ENCODE measurements at places on chromosomes 12 and 14.

DNA sequence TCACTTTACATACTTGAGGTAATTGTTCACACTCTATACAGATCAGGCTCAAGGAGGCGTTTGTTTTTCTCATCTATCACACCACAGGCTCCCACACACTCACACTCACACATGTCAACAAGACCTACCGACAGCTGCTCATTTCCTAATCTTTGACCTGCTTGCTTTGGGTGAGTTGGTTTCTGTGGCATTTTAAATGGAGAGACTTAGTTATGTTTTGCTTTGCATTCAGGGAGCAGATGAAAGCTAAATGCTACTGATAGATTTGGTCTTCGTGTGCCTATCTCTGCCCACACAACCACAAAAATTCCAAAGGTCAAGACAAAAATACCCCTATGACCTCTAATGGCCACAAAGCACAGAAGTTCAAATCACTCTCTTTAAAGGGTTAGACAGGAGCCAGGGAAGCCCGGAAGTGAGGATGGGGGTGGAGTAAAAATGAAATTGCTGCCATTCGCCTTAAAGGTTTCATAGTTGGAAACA is 203.5 kb upstream of the G2E3 start:
- no peak for DNase-seq

GRCh38 chr14:54854181-54854580 is 48.4 kb downstream of the GCH1 start:
- no peak for DNase-seq

GRCh38 chr12:65539023-65539422 is 260.5 kb downstream of the MSRB3 start:
- no peak for DNase-seq

DNA sequence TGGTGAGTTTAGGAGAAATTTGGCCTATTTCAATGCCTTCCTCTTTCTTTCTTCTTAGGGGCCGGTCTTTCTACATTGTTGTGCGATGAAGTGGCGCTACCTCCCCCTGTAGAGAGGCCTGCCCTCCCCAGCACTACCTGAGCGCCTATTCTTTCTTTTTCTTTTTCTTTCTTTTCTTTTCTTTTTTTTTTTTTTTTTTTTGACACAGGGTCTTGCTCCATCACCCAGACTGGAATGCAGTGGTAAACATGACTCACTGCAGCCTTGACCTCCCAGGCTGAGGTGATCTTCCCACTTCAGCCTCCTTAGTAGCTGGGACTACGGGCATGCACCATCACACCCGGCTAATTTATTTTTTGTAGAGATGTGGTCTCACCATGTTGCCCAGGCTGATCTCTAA is 136.1 kb upstream of the MAX start:
- no peak for DNase-seq

DNA sequence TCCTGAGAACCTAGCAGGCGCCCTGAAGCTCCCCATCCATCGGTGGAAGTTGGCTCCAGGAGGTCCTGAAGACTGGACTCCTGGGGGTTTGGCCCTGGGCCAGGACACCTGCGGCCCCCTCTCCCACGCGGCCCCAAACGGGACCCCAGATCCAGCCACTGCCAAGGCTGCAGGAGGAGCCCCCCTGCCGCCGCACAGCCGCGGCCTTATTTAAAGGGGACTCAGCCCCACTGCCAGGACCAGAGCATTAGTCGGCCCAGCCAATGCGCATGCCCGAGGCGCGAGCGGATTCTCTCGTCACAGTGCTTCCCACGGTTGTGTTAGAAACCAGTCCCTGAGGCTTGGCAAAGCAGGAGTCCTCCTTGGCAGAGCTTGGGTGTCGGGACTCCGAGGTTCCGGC is 775.2 kb upstream of the ALG10B start:
- no peak for DNase-seq

- no peak for DNase-seq
Measured at GRCh38 chr14:106204063-106204462, 677.7 kb downstream of the TMEM121 start.

- DNase-seq, result no peak
Measured at GRCh38 chr12:109779382-109779781, 53.8 kb downstream of the TRPV4 start.

DNA sequence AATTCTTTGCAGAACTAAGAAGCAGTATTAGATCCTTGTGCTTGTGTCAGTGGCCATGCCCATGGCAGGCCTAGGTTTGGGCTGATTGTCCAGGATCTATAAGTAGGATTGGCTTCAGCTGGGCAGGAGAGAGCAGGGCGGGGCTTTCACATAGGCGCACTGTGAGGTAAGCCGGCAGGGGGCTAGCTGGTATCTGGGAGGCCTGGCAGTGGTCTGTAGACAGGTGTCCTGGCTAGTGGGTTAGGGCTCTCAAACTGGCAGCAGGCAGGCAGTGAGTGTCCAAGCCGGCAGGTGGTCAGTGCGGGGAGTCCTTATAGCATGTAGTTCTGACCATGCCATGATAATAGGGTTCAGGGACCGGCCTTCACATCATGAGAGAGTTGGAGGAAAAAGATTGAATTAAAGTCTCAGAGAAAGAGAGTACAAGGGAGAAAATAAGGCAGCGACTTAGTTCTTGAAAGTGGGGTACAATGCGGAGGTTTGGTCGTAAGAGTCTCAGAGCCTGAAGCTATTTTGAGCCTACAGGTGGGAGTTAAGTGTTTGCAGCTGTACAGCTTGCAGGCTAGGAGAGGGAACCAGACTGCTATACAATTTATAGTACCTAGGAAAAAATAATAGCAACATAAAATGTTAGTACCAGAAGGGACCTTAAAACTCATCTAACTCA is 137.4 kb downstream of the TPH2 start:
- no peak for DNase-seq

DNA sequence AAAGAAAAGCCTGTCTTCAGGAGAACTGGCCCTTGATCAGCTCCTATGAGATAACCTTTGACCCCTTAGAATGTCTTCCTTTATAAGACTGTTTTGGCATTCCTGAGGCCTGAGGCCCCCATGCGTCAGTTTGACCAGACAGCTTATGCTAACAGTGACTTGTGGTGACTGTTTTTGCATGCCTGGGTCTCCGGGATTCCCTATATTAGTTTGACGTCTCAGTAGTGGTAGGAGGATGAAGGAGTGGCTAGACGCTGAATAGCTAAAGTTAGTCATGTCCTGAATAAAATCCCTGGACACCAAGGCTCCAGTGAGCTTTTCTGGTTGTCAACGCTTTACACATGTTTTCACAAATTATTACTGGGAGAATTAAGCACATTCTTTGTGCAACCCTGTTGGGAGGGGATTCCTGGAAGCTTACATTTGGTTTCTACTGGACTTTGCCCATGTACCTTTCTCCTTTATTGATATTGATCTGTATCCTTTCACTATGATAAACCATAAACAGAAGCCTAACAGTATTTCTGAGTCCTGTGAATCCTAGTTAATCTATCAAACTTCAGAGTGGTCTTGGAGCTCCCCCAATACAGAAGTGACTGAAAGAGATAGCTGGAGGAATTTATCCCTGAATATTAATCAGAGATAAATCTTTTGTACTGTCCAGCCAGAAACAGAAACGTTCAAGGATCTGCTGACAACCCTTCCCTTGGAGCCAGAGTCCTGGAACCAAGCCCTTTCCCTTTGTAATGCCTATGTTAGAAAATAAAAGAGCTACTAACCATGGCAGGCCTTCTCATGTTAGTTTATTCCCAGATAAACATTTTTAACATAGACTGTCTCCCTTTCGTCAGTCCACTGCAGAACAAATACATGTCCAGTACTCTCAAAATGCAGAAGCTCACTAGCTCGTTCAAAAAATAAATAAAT is 479.2 kb downstream of the RPS29 start:
- DNase-seq, result no peak

- no peak for DNase-seq
Measured at GRCh38 chr12:6288235-6288634, 22.2 kb upstream of the PLEKHG6 start.

DNA sequence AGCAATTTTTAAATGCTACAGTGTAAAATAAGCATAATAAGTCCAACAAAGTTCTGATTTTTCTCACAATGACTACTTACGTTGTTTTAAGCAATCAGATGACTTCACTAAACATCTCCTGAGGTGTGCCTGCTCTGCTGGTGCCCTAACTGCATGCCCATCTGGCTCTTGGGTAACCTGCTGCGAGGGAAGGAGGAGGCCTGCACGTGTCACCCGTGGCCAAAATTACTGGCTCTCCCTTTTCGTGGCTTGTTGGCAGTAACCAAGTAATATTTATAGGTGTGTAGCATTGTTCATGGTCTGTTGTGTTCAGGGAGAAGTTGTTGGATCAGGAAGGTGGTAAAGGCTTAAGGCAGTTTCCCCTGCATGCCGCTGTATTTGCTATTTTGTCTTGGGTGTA is 6.3 kb upstream of the NFKBIA start:
- DNase-seq, result no peak

- DNase-seq, result no peak
Measured at GRCh38 chr14:103627073-103628025, 1.7 kb upstream of the KLC1 start.

GRCh38 chr12:12901158-12901791 is 9.9 kb downstream of the GPRC5A start:
- DNase-seq, result no peak

DNA sequence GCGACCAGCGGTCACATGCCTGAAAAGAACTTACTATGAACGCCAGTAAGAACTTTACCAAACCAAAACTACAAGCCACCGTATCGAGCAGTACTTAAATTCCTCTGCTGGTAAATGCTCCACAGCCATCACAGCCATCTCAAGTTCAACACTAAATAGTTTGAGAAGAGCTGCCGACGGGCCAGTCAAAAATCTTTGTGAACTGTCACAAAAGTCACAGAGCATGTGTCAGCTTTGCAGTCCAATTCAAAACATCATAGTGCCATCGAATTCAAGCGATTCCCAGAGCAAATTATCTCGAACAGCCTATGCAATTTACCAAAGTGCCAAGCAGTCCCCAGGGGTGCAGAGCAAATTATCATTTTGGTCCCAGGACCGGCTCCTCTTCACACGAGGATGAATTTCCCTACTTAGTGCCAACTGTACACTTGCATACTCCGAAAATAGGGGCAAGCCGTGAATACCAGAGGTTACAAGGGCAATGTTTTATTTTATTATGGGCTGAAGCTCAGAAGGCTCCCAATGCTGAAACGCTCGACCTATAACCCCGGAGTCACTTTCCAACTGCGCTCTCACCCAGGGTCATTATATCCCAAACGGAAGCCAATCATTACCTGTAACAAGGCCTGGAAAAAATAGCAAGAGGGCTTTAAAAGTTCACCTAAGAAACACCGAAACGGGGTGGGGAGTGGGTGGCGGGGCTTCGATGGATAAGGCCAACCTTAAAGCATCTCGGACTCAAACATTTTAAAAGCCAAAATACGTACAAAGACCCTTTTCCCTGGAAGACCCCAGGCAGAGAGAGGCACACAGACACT is 1.1 kb downstream of the LRP6 start:
- no peak for DNase-seq

DNA sequence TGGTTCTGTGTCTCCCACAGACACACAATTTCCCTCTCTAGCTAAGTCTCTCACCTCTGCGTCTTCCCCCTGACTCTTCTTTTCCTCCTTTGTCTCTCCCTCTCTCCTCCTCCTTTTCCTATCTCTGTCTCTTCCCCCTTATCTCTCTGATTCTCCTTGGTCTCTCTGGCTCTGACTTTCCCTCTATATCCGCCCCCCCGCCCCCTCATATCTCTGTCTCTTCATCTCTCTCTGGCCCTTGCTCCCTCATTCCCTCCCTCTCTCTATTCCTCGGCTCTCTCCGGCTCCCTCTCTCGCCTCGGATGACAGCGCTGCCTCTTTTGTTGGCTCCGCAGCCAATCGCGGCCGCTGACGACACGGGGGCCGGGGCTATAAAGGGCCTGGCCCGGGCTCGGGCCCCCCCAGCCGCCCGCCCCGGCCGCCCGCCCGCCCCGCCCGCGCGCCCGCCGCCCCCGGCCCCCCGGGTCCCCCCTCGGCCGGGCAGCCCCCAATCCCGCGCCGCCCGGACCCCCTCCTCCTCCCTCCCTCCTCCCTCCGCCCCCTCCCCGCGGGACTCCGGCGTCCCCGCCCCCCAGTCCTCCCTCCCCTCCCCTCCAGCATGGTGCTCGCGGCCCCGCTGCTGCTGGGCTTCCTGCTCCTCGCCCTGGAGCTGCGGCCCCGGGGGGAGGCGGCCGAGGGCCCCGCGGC is at the start of gene GDF11:
GDF11 (plus strand) TSS at position 404 of the 687 bp plus-strand sequence; CDS start at position 599, 195 bp downstream.
- peak; percentile 31 for DNase-seq

DNA sequence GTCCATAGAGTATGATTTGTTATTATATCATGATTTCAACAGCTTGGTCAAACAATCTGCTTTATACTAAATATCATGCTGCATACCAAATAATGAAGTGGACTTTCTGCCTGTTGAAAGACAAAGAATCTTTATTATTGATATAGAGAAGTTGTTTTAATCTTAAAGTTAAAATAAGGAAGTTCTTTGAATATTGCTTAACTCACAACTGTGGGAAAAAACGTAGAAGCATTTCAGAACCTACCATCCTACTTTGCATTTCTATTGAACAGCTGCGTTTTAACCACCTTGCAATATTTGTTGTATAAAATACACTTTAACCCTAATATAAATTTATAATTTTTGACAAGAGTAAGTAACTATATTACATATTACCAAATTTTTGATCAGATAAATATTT is 22.9 kb upstream of the ARL1 start:
- DNase-seq, result no peak

DNA sequence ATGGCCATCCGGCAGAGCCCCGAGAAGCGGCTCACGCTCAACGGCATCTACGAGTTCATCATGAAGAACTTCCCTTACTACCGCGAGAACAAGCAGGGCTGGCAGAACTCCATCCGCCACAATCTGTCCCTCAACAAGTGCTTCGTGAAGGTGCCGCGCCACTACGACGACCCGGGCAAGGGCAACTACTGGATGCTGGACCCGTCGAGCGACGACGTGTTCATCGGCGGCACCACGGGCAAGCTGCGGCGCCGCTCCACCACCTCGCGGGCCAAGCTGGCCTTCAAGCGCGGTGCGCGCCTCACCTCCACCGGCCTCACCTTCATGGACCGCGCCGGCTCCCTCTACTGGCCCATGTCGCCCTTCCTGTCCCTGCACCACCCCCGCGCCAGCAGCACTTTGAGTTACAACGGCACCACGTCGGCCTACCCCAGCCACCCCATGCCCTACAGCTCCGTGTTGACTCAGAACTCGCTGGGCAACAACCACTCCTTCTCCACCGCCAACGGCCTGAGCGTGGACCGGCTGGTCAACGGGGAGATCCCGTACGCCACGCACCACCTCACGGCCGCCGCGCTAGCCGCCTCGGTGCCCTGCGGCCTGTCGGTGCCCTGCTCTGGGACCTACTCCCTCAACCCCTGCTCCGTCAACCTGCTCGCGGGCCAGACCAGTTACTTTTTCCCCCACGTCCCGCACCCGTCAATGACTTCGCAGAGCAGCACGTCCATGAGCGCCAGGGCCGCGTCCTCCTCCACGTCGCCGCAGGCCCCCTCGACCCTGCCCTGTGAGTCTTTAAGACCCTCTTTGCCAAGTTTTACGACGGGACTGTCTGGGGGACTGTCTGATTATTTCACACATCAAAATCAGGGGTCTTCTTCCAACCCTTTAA is 1.5 kb downstream of the FOXG1 start:
- DNase-seq, result peak; percentile 78

GRCh38 chr12:124581307-124582107 is 14.1 kb upstream of the NCOR2 start:
- no peak for DNase-seq

GRCh38 chr12:2319737-2320506 is 267.1 kb downstream of the CACNA1C start:
- no peak for DNase-seq

GRCh38 chr12:111642681-111643426 is 42.9 kb downstream of the BRAP start:
- DNase-seq, result no peak
